ENCODE measurements at places on chromosomes 6 and 20.

GRCh38 chr6:159616456-159616855 lies 76.6 kb downstream of the SOD2 start:
- DNase-seq, result no peak

- DNase-seq, result no peak
Measured at GRCh38 chr6:26031595-26032339, 55.5 kb upstream of the HFE start.

DNA sequence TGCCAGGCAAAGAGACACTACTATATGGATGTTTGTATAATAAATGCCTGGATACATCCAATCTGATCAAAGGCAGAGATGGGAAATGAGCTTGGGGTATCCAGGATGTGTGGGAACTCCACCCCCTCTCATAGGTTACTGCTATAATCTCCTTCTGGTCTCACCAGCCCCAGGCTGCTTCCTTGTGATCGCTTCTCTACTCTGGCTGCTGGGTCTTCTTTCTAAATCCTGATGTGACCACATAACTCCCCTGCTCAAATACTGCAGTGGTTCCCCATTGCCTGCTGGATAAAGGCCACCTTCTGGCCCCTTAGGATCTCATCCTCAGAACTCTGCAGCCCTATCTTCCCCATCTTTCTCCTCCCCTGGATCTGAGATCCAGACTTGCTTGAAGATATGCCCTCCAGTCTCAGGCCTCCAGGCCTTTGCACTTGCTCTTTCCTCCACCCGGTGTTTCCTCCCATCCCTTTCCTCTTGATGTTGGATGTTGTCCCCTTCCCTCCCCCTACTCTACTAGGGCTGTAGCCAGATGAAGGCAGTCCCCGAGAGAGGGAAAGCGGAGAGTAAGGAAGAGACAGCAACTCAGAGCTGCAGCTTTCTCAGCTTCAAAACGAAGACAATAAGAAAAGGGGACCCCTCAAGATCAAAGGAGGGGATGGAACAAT lies 828 bp upstream of the XKR7 start:
- no peak for DNase-seq

DNA sequence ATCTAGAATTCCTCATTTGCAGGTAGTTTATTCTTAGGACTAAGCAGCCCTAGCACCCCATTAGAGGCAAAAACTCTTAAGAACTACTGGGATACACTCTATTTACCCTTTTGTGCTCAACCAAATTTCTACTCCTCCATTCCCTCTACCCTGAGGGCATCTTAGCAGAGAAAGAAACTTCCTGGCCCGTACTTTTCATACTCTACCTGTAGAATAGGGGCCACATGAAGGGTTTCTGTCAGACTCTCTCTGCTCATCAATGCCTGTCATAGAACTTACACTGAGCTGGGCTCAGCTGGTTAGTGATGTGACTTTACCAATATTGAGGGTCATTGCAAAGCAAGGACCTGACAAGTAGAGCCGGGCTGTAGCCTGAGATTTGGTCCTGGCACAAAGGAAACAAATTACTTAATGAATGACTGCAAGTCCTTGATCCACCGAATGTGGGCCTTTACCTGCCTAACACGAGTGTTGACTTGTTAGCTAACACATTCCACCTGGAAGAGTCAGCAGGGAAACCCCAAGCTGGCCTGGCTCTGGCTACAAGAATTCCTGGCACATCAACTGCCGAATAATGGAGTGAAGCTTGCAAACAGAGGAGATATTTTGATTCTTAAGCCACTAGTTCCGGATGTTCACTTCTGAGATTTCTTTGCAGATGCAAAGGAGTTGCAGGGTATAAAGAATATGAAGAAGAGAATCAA lies 280.5 kb upstream of the JAG1 start:
- no peak for DNase-seq

- no peak for DNase-seq
Measured at GRCh38 chr6:30804333-30804732, 60.0 kb upstream of the IER3 start.
